ENCODE measurements at places on chromosomes 12 and 14.
A peak's percentile ranks its signal among the peaks of the same experiment; 100 is the strongest.

- DNase-seq = peak; percentile 78
Observed at GRCh38 chr12:111766608-111767361, at the start of gene ALDH2. ALDH2 (plus strand) TSS chr12:111766933; CDS start chr12:111766983, 50 bp downstream.

- no peak for DNase-seq
Observed at GRCh38 chr12:59634254-59634653, 38.4 kb downstream of the SLC16A7 start.

- no peak for DNase-seq
Observed at GRCh38 chr12:89863493-89863938, 154.9 kb upstream of the ATP2B1 start.

DNA sequence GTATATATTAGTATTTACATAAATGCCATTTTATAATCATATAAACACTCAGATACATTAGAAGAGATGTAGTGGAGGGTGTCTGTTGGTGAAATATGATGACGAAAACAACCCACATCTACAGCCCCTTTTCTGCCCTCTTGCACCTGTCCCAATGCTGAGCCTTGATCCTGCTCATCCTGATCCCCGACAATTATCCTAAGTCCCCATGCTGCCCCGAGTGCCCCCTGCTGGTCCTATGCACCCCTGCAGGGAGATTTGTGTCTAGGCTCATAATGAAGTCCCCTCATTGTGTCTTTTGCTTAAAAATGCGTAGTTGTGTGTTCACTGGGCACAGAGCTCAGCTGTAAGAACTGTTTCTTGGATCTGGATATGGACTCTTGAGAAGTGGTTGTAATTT lies 554.5 kb downstream of the TMEM121 start:
- no peak for DNase-seq

DNA sequence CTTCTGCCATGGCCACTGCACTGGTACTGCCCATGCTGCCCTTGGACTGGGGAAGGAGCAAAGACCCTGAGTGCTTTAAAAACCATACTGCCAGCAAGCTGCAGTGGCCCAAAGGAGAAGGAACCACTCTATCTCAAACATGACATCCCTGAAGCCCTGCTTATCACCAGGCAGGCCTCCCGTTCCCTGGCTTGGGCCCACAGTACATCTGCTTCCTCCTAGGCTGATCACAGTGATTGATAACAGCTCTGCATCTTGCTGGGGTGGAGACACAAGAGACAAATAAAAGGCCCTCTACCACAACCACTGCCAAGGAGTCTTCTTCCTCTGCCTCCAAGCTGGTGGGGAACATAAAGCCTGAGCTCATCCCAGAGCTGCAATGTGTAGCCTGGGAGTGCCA lies 567.5 kb downstream of the TRHDE start:
- no peak for DNase-seq

GRCh38 chr14:51121096-51121495 lies 26.2 kb upstream of the TRIM9 start:
- no peak for DNase-seq

- no peak for DNase-seq
Observed at GRCh38 chr12:29545102-29545467, 47.6 kb upstream of the OVCH1 start.

DNA sequence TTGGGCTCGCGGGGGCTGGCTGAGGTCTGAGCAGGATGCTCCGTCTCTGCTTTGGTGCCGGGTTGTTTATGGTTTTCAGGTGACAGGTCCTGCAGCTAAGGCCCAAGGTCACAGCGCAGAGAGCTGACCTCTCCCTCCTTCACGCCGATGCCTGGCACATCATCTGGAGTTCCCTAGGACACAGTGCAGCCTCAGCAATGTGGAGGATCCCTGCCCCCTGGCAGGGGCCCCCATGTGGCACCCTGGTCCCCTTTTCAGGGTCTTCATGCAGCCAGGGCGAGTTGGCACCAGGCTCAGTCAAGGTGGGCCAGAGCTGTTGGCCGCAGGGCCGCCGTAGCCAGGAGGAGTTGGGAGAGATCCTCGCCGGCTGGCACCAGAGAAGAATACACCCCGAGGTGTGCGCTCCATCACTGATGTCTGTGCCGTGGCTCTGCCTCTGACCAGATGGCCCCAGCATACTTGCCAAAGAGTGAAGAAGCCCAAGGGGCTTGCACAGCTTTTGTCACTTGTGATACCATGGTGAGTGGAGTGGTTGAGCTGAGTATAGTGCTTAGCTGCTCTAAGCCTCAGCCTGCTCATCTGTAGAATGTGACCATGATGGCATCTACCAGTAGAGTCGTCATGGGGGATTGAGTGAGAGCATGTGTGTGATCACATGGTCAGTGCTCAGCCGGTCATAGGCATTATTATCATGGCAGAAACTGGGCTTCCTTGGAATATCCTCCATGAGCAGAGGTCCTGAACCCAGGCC lies 11.0 kb downstream of the TPCN1 start:
- no peak for DNase-seq

DNA sequence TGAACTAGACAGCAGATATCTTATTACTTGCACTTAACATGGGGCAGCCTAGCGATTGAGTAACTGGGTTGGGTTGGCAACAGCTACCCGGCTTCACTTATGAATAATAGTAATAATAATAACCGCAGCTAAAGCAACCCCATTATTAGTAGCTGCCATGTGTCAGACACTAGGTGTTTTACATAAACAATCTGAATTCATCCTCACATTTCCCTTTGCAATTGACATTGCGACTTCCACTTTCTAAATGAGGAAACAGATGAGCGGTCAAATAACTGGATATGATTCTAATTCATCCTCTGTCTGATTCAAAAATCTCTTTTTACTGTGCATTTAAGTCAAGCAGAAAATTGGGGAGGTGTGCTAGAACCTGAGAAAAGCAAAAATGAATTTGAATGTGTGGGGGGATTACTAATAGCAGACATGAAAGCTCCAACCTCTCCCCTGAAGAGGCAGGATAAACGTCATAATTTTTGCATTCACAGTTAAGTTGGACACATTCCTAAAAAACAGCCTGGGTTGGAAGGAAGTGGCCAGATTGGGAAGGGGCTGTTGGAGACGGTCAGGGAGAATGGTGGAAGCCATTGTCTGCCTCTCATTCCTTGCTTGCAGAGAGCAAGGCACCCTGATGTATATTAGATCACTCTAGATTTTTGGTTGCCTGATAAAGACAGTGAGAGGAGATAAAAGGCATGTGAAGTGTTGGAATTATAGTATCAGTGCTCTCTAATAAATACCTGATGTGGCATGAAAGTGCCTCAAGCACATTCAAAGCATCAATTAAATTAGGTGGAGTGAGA lies 13.1 kb downstream of the EMP1 start:
- no peak for DNase-seq

DNA sequence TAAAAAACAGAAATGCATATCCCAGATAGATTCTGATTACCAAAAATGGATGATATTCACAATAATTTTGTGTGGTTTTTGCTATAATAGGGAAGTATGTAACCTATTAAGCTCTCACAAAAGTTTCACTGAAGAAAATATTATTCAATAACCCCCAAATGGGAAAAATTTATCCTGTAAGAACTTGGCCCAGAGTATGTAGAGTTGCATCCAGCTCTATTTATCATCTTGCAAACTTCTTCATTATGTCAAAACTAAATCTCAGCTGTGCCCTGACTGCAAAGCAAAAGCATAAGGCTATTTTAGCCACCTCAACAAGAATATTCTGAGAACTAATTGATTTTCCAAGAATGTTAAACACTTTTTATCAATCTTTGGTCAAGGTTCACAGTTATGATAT lies 199.2 kb downstream of the PAX9 start:
- DNase-seq = no peak

DNA sequence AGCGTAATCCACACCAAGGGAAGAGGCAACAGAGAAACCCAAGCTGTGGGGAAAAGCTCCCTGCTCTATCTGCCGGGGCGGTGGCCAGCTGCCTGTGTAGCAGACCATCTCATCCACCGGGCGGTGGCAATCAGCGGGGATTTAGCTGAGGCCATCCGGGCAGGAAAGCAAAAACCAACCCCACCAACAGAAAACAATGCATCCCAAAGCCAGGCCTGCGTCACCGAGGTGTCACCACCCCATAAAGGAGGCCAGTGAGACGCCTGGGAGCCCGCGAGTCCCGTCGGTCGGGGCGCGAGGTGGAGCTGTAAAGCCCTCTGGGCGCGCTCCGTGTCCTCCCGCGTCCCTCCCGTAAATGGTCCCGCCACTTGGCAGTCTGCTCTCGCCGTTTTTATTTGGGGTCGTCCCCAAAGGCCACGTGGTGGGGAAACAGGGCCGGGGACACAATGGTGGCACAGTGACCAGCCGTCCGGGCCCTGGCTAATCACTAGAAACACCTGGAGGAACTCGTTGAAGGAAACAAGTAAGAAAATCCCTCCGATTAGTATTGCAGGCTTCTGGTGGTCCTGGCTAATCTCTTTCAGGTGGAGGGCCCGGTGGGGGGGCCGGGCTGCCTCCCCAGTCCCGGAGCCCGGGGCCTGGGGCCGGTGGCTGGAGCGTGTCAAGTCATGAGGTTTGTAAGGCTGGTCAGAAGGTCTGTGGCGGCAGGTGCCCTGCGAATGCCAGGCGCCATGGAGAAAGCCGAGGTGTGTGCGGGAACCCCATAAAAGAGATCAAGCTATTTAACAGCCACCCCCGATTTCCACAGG lies 94.7 kb upstream of the GSC start:
- DNase-seq = no peak

DNA sequence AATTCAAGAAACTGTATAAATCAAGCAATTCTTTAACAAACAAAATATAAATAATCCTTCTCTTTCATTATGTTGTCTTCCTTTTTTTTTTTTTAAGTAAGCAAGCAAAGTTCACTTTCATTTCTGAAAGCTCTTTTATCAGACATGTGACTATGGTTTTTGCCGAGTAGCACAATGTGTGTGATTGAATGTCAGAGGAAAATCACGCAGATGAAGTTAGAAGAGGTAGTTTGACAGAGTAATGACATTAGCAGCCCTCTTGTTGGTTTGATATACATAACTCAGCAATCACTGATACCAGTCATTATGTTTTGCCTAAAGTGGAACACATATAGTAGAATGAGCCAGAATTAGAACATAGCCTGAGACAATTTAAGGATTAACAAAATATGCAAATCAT lies 19.0 kb downstream of the ALX1 start:
- no peak for DNase-seq

DNA sequence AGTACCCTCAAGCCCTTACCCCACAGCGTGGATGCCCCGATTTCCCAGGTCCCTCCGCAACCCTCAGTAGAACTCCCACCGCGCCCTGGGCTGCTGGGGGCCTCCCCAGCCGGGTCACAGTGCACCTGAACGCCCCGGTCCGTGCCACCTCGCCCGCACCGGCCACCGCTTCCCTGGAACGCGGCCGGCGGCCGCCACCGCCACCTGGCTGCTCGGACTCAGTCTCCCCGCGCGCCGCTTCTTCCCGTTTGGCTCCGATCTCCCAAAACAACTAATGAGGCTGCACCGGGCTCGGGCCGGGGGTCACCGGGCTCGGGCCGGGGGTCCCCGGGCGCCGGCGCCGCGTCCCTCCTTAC lies 1.0 kb downstream of the ITPK1 start:
- DNase-seq = peak; percentile 35

GRCh38 chr14:52871606-52872005 lies 79.2 kb downstream of the FERMT2 start:
- no peak for DNase-seq

DNA sequence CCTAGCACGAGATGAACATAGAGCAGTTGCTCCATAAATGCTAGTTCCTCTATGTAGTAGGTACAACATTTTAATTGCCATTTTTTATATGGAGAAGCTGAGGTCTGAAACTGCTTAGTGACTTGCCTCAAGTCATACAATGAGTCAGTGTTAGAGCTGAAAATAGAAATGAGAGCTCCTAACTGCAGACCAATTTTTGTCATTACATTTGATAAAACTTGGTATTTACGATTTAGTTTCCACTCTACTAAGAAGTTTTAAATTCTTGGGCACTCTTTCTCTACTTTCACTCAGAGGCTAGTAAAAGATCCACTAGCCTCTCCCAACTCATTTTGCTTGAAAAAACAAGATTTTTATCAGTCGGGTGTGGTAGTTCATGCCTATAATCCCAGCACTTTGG lies 8.1 kb upstream of the TMED10 start:
- DNase-seq = no peak

DNA sequence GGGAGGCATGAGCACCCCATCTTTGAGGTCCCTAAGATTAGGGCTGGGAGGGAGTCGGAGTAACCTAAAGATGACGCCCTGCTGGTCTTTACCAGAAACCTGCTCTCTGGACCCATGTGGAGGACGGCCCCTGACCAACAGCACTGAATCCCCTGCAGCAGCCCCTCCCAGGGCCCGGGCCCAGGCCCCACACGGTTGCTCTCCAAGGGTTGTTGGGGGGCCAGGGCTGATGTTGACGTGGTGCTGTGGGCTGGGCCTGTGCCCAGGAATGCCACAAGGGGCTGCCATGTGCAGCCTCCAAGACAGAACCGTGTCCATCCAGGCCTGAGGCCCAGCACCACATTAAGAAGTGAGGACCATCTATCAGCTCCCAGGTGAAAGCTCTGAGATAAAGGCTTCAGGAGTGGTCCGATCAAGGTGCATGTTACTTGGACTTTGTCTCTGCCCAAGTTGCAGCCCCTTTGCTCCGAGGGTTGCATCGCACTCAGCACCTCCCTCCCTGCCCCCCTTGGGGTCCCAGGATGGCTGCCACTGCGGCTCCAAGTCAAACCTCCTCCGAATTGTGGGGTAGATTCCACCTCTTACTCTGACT lies 29.6 kb downstream of the LRCOL1 start:
- DNase-seq = no peak

DNA sequence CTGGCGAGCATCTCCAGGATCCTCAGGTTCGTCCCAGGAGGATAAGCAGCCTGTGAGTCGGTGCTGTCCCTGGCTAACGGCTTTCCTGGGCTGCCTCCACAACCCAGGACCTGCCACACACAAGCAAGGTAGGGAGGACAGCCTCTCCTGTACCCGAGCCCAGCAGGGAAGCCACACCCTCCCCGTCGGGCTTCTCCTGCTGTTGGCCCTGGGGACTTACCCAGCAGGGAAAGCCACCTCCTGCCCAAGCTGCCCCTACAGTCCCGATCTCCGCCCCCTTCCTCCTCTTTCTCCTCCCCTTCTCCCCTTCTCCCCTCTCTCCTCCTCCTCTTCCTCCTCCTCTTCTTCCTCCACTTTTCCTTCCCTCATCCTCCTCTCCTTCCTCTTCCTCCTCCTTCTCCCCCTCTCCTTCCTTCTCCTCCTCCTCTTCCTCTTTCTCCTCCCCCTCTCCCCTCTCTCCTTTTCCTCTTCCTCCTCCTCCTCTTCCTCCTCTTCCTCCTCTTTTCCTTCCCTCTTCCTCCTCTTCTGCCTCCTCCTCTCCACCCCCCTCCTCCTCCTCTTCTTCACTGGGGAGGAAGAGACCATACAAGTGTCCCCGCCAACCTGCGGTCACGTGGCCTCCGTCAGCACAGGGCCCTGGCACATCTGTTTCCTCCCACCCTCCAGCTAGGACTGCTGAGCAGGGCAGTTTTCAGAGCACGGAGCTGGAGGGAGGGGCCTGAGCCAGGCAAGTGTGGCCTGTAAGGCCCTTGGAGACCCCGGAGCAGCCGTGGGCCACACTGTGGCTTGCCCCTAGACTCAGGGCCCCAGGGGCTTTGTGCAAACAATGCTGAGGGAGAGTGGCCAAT lies 17.3 kb upstream of the RFLNA start:
- no peak for DNase-seq

- DNase-seq = peak; percentile 16
Observed at GRCh38 chr12:23950210-23950774, 822 bp upstream of the SOX5 start.

GRCh38 chr14:45066667-45067066 lies 17.2 kb upstream of the PRPF39 start:
- no peak for DNase-seq

GRCh38 chr14:55578511-55578910 lies 1.5 kb upstream of the KTN1 start:
- DNase-seq = no peak

GRCh38 chr12:132398386-132398991 lies 69.1 kb upstream of the GALNT9 start:
- no peak for DNase-seq

Data from thyroid gland (tissue), 4 donors.